ENCODE measurements at places on chromosomes 16 and 17. TPM values are rescaled to one million over a fixed set of nuclear protein-coding genes. Genes with fewer than 3 reads are reported as not detected.

- DNase-seq, result no peak
Observed at GRCh38 chr16:19704321-19705145, 13.5 kb downstream of the KNOP1 start.

DNA sequence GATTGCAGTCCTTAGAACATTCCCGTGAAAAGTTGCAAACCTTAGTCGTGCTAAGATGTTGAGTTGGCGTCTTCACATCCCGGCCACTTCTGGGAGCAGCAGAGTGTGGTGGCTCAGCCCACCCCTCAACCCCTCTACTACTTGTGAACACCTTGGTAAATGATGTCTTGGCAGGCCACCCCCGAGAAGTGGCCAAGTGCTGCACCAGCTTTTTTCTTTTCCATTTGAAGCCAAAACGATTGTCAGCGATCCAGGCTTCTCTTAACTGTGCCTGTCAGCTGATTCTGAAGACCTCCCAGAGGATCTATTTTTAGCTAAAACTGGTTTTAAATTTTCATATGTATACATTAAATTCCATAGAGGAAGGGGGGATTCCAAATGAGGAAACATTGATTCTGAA lies 247.5 kb downstream of the CDH13 start:
- no peak for DNase-seq

GRCh38 chr17:10613775-10614513 lies 43.2 kb downstream of the MYH3 start:
- DNase-seq, result no peak

The MMP28 gene
- total RNA-seq, result 2.0 TPM

DNA sequence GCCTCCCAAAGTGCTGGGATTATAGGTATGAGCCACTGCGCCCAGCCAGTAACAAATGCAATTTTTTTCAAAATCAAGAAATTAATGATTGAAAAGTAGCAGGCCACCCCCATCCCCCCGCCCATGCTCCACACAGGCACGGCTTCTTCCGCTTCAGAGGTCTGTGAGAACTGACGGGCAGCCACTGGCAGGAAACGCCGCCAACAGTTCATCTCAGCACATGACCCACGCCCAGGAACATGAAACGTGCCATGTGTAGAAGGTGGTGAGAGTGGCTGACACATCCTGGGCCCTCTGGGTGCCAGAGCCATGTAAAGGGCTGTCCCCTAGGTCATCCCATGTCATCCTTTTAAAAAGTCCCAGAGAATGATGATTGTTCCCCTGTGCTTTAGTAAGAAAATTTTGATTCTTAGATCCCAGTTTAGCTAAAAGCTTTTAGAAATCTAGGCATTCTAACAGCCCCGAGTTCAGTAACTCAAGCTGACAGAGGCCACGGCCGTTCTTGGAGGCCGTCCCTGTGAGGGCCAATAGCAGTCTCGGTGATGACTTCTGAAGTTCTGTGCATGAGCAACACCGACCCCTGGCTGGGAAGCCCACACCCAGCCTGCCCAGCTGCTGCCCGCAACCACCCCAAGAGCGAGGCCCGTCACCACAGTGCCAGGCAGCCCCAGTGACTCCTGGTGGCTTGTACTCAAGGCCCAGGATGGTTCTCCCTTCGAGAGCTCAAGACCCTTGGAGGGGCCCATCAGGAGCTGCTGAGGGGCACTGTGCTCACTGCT lies 52.1 kb downstream of the KLHDC4 start:
- peak; percentile 39 for DNase-seq

The ATP1B2 gene
- total RNA-seq, result 0.39 TPM

DNA sequence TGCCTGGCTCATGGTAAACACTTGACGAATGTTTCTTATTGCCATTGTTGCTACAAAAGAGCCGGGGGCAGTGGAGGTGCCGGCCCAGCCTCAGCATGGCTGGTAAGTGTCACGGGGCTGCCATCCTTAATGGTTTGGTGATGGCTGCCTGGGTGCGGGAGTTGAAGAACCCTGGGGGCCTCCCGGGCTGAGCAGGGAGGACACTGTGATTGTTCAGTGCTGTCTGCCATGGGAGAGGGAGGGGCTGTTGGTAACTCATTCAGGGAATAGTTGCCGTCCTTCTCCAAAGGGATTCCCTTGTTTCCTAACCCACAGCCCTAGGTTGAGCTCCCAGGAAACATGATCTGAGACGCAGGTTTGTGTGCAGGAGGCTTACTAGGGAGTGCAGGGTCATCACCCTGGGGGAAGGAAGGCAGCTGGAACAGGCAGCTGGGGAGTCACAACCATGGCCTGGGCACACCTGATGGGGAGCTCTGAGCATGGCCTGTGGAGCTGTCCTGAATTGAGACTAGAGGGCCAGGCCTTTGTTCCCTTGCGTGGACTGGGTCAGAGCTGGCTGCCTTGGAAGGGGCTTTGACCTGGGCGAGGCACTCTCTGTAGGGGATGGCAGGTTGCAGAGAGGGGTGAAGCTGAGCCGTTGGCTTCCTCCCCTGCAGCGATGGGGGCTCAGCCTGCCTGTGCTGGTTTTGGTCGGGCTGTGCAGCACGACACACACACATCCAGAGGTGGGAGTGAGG lies 85.7 kb downstream of the PLCG2 start:
- DNase-seq, result no peak

- no peak for DNase-seq
Observed at GRCh38 chr17:37317867-37318266, 57.9 kb upstream of the C17orf78 start.

- DNase-seq, result no peak
Observed at GRCh38 chr17:40316571-40317344, 7.8 kb downstream of the RARA start.

The IRX5 gene
- total RNA-seq, result not detected

DNA sequence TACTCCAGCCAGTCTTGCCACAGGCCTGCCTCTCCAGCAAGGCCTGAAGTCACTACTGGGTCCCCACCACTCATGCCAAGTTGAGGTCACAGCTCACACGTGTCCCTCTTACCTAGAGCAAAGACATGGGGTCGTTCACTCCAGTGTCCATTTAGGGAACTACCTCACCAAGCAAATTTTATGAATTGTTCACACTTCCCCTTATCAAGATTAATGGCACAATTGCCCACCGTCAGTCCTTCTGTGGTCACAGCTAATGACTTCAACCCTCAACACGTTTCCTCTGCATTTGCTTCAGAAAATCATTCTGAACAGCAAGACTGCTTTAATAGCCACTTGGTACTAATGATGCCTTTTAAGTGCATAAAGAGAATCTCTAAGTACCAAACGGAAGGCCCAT lies 14.6 kb downstream of the IRX6 start:
- no peak for DNase-seq

DNA sequence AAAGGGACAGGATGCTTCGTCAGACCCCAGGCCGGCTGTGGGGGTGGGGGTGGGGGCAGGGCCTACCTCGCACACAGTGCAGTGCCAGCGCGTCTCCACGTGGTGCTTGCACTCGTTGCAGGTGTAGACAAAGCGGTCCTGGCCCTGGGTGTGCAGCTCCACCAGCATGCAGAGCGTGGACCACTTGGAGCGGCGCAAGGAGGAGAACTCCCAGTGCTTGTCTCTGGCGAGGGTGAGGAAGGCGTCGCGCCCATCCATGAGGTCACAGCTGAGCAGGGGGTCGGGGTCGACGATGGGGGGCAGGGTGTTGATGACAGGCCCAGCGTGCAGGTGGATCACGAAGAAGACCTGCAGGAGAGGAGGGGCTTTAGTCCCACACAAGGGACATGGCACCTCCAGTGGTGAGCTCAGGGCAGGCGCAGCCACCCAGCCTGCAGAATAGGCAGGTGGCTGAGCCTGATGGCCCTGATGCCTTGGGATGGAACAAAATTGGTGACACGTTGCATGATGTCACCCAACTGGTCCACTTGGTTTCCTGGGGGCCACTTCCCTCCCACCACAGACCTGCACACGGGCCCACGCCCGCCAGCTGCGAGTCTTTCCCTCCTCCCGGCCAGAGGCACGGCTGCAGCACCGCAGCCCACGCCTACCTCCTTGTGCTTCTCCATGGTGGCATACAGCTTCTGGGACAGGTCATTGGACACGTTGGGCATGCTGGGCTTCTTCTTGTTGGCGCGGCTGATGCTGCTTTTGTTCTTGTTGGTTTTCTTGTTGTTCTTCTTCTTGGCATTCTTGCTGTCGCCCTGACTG lies 14.0 kb upstream of the TRAP1 start:
- DNase-seq, result no peak

- DNase-seq, result no peak
Observed at GRCh38 chr16:57579361-57579665, 36.9 kb downstream of the ADGRG5 start.

DNA sequence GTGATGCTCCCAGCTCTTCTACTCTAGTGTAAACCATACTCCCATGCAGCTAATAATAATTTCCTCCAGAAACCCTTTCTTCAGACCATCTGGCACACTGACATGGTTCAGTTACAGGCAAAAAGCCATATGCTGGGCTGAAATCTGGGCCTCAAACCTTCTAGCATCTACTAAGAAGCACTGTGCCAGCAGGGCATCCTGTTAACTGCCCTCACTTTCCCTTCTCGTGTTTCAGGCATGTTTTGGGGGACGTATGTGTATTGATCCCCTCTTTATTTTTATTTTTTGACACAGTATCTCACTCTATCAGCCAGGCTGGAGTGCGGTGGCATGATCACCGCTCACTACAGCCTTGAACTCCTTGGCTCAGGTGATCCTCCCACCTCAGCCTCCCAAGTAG lies 33.3 kb downstream of the STAT5A start:
- DNase-seq, result no peak

DNA sequence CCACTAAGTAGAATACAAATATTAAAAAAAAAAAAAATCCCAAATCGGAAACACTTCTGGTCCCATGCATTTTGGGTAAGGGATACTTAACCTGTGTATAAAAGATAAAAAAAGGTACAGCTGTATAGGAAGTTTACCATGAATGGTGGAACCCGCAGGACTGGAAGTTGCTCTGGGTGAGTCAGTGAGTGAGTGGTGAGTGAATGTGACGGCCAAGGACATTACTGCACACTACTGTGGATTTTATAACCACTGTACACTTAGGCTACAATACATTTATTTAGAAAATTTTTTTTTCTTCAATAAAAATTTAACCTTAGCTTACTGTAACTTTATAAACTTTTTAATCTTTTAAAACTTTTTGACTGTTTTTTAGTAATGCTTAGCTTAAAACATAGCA lies 71.3 kb upstream of the BCAR1 start:
- DNase-seq, result no peak

DNA sequence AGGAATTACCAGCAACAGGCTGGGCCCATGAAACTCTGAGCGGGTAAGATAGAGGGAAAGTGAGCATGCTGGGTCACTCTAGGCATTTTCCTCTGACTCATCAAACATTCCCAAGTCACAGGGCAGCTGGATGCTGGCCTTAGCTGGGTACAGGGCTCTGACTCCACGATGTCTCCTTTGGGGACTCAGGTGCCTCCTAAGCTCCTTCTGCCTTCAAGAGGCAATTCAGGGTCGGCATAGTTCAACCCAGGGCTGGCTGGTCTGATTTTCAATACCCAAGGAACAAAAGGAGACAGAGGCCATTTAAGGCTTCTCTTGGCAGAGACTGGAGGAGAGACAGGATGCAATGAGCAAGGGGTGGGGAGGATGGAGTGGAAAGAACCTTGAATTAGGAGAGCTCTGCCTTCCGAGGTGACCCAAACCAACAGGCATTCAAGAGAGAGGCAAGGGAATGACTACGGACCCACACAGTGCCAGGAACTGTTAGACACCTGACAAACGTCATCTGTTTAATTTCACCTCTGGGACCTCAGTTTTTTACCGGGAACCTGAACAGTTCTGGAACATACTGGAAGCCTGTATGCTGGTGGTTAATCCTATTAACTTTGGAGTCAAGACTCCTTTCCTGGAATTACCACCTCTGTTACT lies 910 bp downstream of the WBP2 start:
- DNase-seq, result no peak

DNA sequence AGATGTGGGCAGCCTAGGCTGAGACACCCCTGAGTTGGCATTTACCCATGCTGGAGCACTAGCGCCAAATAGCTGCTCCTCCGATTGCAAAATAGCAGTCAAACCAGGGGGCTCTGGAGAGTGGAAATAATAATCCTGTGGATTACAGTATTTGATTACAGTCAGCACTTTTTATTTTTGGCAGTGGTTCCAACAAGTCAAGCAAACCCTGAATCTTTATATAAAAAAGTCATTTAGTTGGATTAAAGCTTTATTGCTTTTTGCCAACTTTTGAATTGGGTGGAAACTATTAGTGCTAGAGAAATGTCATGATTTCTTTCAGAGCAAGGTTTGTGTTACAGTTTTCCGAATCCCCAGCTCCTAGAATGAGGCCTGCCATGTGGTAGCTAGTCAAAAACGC lies 99.3 kb upstream of the FAM20A start:
- DNase-seq, result no peak

DNA sequence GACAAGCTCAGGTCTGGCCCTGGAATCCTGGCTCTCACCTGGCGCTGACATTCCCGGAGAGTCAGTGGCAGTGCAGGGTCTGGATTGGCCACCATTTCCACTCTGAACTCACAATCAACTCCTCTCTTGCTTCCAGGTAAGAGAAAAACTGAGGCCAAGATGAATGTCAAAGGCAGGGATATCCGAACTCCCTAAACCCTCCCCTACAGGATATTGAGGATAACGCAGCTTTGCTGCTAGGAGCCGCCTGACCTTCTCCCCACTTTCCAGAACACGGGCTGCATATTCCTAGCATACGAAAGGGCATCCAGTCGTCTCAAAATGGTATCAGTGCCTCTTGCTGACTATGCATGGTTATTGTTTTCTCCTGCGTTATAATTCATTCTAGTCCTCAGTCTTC lies 473.4 kb downstream of the SOX9 start:
- DNase-seq, result no peak

The TMC8 gene
- total RNA-seq, result 235 TPM

GRCh38 chr17:5234645-5235576 lies at the start of gene SCIMP:
SCIMP (minus strand) TSS chr17:5234860; CDS start chr17:5234755, 105 bp downstream.
- DNase-seq, result peak; percentile 85

DNA sequence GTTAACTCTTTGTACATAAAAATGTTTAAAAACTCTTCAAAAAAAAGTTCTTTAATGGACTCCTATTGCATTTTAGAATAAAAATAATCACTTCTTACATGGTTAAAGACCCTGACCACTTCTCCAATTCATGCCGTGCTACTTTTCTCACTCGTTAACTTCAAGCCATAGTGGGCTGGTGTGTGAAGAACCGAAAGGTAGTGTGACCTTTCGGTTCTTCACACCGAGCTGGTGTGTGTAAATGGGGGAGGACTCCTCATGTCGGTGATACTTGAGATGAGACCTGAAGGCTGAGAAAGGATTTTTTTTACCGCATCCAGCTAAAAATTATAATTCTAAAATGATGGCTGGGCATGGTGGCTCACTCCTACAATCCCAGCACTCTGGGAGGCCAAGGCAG lies 22.1 kb downstream of the RFFL start:
- no peak for DNase-seq

The HS3ST3B1 gene
- 9.0 TPM for total RNA-seq

The OR3A3 gene
- total RNA-seq, result not detected

The TPSG1 gene
- not detected for total RNA-seq

GRCh38 chr17:8118769-8119580 lies 661 bp upstream of the ALOXE3 start:
- DNase-seq, result peak; percentile 92

GRCh38 chr16:15915555-15916081 lies 27.2 kb upstream of the CEP20 start:
- DNase-seq, result no peak

The ITGAL gene
- total RNA-seq, result 176 TPM

GRCh38 chr17:59361916-59362810 lies 30.7 kb downstream of the YPEL2 start:
- peak; percentile 63 for DNase-seq

- no peak for DNase-seq
Observed at GRCh38 chr17:32875923-32876416, 954 bp downstream of the MYO1D start.

All from B cell (primary cell).